ENCODE measurements at places on chromosomes 12 and 14. TPM values are rescaled to one million over a fixed set of nuclear protein-coding genes. Genes with fewer than 3 reads are reported as not detected.

GRCh38 chr12:24954261-24954660, 5.4 kb upstream of the BCAT1 start:
- DNase-seq: no peak

DNA sequence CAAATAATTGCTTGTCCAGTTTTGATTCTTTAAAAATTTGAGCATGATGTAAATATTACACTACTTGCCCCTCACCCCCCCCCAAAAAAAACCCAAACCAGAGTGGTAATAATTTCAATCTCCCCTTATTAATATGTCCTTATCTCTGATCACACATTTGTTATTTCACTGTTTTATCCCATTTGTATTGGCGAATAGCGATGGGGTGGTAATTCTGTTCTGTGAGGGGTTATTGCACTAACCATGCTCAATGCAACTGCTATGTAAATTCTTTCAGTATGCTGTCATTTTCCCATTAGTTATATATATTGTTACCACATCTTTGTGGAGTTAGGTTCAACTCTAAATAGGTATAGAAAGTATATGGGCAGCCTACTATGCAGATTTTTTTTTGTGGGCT, 1.1 kb downstream of the RIMKLB start:
- DNase-seq: no peak

- no peak for DNase-seq
These were observed 5.4 kb upstream of the ANO4 start for GRCh38 chr12:100789146-100789545.

GRCh38 chr12:127767656-127768055, 499.3 kb upstream of the TMEM132C start:
- no peak for DNase-seq

GRCh38 chr14:105336477-105337287, 22.1 kb downstream of the PACS2 start:
- DNase-seq: no peak

The SALL2 gene
- 1.1 TPM for total RNA-seq

DNA sequence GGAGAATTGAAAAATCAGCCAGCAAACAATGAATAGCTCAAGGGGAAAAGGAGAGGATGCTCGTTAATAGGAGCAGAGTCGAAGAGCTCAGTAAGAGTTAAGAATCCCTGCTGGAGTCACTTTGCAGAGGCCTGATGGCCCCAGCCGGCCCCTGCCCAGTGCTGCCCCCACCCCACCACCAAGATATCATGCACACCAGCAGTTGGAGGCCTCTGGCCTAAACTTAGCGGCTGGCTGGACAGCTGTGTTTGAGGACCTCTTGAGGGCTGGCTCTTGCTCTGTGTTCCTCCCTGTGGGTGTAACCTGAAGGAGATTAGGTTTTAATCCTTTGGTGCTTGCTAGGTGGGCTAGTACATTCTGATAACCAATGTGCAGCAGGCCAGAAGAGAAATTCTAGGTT, 142.0 kb downstream of the PLXNC1 start:
- no peak for DNase-seq

The FAM186B gene
- total RNA-seq: 0.31 TPM

DNA sequence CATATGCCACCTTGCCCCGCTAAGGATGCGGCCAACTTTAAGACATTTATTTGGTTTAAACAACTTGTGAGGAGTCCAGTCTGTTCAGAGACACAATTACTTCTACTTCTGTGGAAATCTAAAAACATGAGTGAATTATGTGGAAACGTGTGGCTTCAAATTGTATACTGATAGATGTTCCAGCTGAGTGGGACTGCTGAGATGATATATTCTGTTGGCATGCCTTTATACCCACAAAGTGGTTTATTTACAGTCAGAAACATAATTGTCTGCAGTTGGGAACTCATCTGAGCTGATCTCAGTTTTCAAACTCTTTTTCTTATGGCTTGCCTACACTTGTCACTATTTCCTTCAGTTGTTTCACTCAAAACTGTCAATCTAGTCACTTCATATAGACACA, 67.8 kb downstream of the FLRT2 start:
- DNase-seq: no peak

DNA sequence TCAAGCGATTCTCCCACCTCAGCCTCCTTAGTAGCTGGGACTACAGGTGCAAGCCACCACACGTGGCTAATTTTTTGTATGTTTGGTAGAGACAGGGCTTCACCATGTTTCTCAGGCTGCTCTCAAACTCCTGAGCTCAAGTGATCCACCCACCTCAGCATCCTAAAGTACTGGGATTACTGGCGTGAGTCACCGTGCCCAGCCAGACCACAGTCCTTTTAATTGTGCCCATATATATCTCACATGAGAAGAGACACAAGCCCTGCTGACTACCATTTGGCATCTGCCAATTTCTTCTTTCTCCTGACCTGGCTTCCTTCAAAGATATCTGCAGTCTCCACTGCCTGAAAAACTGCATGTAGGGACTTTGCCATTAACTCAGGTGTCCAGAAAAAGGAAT, 142.5 kb downstream of the DPY19L2 start:
- DNase-seq: no peak

DNA sequence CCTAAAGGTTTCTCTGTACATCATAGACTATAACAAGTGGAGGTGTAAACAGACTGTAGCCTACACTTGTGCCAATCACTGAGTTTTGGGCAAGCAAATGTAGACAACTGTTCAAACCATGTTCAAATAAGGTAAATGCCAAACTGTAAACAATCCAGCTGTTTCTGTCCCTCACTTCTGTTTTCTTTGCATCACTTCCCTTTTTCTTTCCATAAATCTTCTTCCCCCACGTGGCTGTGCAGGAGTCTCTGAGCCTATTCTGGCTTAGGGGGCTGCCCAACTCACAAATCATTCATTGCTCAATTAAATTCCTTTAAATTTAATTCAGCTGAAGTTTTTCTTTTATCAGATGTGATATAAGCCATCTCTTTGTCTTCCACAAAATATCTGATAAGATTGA, 65.1 kb upstream of the CPM start:
- no peak for DNase-seq

- no peak for DNase-seq
These were observed 35.6 kb downstream of the SCFD1 start for GRCh38 chr14:30657606-30658163.

The GPR65 gene
- 0.18 TPM for total RNA-seq

GRCh38 chr12:2251526-2252209, 198.9 kb downstream of the CACNA1C start:
- no peak for DNase-seq

DNA sequence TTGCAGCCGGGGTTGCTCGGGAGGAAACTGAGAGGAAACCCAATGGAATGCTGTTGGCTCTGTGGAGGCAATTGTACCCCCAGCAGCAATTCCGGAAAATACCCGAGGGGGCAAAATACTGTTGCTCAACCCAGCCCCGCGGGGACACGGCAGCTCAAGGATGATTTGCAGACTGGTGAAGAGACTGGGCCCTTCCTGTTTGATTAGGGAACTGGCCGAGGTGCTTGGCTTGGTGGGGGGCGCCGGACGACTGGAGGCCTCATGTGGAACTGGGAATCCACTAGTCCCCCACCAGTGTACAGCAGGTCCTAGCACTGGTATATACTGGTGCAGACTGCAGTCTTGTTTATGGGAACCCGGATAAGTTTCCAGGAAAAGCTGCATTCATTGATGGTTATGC, 10.3 kb upstream of the RNASE12 start:
- DNase-seq: no peak

The CEP170B gene
- 76.4 TPM for total RNA-seq

DNA sequence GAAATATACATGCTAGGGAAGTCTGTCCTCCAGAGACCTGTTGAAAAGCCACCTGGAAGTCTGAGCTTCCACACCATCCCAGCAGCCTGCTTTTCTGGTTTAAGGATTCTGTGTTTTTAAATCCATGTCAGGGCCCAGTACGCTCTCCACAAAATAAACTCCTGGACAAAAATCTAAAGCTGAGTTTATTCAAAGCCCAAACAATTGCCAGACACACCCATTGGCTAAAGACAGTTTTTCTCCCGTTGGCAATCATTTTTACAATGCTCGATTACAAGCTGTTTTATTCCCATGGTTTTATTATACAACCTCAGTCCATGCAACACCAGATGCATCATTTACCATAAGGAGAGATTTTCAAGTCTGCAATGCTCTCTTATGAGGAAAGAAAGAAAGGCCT, 94.5 kb downstream of the MYRFL start:
- DNase-seq: no peak

The PNN gene
- 49.4 TPM for total RNA-seq

DNA sequence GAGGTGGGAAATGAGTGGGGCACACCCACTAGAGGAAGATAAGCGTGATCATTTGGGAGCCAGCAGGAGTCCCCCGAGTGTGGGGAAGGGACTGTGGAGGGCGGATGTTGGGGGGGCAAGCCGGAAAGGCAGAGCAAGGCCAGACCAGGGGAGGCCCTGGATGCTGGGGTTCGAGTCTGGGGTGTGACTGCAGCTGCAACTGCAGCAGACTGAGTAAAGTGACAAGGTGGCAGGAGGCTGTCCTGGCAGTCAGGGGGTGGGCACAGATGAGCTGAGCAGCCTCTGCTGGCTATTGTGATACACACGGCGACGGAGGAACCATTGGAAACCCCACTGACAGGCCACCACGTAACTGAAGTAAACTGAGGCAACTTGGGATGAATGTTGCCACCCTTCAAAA, 110.2 kb downstream of the LGMN start:
- no peak for DNase-seq

DNA sequence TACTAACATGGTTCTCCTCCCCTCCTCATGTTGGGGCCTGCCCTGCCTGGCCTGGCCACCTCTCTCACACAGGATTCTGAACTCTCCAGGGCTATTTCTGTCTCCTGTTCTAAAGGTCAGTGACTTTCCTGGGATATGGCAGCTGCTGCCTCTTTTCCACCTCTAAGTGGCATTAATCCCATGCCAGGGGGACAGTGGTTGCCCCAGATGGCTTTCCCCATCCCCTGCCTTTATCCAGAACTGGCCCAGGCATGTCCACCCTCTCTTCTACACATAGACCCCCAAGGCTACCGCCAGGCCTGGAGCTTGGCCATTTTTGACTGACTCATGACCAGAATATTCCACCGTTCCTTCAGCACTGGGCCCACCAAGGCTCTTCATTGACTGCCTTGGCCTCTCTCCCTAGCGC, 90.4 kb downstream of the IRF2BPL start:
- DNase-seq: no peak

The ARHGEF25 gene
- 14.9 TPM for total RNA-seq

DNA sequence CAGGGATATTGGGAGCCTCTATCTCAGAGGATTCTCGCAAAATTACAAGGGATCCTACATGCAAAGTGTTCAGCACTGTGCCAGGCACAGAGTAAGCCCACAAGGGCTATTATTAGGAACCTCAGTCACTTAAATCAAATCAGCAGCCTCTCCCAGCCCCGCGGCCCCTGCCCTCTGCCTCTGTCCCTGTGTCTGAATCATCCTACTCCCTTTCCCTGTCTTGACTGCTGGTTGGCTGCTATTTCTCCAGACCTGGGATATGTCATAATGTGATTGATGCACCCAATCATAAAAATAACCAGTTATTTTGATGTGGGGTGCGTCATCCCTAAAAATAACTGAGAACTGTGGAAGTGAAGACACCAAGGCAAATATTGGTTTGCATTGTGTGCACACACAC, 176.3 kb downstream of the KSR2 start:
- DNase-seq: no peak

GRCh38 chr12:93116632-93117031, 187.5 kb upstream of the EEA1 start:
- no peak for DNase-seq

GRCh38 chr12:87853448-87854003, 175.7 kb downstream of the C12orf50 start:
- DNase-seq: no peak

The OR4K1 gene
- not detected for total RNA-seq

DNA sequence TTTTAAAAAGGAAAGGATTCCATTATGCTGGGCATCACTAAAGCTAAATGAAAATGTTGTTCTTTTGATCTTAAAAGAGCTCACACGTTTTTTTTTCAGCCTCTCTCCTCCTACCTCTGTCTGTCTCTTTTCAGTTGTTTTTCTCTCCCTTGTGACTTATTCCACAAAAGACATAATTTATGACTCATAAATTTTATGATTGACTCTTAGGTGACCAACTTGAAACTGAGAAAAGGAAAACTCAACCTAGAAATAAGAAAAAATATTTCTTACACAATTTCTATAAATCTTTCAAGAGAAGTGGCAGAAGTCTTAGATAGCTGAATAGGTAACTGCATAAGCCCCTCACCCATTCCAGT, 227.7 kb upstream of the DDHD1 start:
- no peak for DNase-seq

The KRT6C gene
- not detected for total RNA-seq

DNA sequence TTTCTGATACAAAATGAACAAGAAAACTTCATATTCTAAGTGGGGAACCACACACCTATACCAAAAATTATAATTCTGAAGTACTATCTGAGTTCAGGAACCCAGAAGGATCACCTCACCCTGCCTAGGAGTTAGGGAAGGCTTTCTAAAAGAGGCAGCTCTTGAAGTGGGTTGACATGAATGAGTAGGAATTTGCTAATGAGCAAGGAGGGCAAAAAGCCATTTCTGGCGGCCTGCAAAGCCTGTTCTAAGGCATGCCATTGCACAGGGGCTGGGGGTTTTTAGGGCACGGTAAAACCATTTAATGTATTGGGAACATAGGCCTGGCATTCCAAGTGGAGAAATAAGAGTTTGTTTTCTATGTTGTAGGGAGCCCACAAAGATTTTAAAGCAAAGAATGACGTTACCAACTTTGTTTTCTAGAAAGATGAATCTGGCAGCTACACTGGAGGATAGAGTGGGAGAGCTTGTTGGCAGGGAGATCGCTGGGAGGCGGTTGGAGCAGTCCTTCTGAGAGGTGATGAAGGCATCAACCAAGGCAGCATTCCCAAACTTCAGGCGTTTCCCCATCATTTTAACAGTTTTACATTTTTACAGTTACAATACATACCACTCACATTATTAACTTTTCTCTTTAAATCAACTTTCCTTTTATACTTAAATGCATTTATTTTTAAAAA, 14.1 kb downstream of the IFT43 start:
- no peak for DNase-seq

DNA sequence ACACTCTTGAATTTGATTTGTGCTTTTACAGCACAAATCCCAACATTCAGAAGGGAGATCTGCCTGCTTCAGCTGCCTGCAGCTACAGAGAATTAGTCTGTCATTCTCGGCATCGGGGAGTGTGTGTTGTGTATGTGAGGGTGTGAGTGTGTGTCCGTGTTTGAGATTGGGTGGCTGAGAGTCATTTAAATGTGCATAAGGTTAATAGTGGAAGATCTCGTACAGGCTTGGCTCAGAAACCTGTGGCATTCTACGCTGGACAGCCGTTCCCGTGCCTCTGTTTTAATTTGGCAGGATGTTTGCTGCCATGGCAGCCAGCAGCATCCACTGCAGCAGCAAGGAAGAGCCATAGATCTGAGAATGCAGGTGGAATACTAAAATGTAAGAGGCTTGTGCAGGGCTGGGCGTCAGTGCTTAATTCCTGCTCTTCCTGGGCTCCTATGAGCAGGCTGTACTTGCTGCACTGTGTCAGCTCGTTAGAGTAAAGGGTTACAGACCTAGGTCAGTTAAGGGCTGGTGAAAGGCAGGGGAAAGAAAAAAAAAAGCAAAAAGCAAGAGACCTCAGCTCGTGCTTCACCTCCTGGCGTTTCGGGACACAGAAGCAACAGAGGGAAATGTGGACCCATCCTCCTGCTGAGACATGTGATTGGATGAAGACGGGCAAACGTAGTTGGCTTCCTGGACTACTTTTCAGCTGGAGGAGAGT, 205.4 kb downstream of the NAV3 start:
- DNase-seq: no peak

The RTL1 gene
- not detected for total RNA-seq

GRCh38 chr12:102567031-102567985, 86.9 kb upstream of the IGF1 start:
- no peak for DNase-seq

The HSP90AA1 gene
- total RNA-seq: 274 TPM

GRCh38 chr14:55339770-55340169, 68.5 kb downstream of the FBXO34 start:
- DNase-seq: no peak

All from left colon (tissue), 2 donors.